ENCODE measurements at places on chromosomes 2 and 18.

- DNase-seq = no peak
These were observed 260.0 kb downstream of the FIGN start for GRCh38 chr2:163475815-163476214.

DNA sequence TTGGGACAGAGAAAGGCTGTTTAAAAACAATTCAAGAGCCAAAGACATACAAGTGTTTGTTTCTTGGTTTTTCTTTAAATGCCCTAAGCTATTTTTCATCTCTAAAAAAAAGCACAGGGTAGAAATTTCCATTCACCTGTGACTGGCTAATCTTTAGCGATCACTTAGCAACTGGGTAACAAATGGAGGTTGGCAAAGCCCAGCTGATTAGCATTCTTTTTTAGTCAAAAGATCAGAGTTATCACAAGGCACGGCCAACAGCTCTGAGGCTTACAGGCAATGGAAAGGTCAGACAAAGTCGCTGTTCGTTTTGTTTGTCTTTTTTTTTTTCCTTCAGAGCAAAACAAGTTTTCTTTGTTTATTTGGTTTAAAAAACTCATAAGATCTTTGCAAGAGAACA, 29.0 kb upstream of the TTR start:
- DNase-seq = no peak

- DNase-seq = no peak
These were observed 59.9 kb downstream of the ZRANB3 start for GRCh38 chr2:135471106-135471505.

GRCh38 chr2:16200554-16201193, 260.3 kb downstream of the MYCN start:
- no peak for DNase-seq

DNA sequence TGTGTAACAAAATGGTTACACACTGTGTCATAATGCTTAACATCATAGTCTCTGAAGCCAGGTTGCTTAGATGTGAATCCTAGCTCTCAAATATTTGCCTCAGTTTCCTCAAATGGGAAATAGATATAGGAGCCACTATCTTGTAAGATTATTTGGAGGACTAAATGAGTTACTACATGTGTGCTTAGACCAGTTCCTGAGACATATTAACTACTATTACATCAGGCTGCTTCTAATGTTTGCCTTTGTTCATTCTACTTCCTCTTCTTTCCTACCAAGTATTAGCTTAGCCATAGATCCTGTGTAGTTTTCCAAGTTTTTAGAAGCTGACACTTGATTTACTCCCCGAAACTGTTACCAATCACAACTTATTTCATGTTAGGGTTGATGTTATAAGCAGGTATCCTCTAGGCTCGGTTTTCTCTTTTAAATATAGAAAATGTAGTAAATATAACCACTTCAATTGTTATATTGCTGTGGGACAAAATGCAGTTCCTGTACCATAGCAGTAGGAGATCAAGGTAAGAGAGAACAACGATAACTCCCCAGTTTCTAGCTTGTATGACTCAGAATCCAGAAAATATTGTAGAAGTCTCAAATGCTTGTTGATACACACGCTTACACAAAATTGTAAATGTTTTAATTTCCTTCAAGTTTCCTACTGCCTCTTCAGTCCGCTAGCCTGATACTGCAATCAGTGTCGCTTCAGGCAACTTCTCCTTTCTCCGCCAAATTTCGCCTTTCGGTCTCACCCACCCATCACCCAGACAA, 751 bp upstream of the DNAJC10 start:
- no peak for DNase-seq

DNA sequence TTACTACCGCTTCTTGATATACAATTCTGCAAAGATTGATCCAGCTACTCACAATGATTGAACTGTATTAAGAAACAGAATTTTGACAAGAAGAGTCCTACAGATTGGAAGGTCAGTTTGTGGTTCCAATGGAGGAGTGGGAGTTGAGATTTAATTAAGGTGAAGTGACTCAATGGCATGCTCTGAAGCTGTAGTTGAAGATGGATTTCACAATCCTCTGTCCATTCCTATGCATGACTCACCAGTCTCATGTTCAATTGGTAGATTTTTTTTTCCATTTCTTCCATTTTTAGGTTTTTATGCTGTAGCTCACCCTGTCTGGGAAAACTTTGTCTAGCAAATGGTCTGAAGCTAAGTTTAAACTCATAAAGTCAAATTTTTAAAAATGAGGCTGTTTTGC, 83.3 kb downstream of the DPP4 start:
- DNase-seq = no peak

- peak; percentile 22 for DNase-seq
These were observed 774 bp downstream of the IER3IP1 start for GRCh38 chr18:47175283-47175897.

DNA sequence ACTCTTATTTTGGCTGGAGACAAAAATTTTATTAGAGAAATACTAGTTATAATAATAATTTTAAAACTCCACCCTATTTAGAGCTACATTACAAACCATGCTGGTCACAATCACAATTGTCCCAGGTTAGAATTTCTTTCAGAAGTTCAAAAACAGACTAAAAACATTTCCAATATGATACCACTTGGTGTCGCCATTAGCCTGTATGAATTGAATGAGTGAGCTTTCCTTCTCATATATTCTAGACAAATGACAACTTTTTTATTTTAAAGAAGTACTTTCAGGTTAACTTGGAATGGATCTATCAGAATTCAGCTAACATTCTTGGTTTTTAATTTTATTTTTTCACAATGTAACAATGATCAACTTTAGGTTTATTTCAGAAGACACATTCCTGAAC, 48.0 kb downstream of the SERPINB8 start:
- DNase-seq = no peak

GRCh38 chr2:207594264-207594663, 30.9 kb downstream of the METTL21A start:
- no peak for DNase-seq

DNA sequence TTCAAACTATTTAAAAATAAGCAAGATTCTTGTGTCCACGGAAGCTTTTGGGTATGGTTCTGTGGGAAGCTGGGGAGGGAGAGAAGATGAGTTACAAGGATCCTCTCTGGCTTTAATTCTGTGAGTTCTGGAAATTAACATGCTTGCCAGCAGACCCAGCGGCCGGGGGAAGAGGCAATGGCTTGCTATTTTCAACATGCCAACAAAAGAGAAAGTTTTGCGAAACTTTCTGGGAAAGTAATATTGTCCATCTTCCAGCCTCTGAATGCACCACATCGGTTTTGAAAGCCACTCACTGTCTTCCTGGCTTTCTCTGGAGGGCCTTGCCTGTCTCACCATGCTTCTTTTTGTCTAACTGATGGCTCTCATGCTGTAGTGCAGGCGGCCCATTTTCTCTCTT, 85.7 kb downstream of the EN1 start:
- no peak for DNase-seq

GRCh38 chr18:8283891-8284585, 325.2 kb upstream of the RAB12 start:
- DNase-seq = no peak

DNA sequence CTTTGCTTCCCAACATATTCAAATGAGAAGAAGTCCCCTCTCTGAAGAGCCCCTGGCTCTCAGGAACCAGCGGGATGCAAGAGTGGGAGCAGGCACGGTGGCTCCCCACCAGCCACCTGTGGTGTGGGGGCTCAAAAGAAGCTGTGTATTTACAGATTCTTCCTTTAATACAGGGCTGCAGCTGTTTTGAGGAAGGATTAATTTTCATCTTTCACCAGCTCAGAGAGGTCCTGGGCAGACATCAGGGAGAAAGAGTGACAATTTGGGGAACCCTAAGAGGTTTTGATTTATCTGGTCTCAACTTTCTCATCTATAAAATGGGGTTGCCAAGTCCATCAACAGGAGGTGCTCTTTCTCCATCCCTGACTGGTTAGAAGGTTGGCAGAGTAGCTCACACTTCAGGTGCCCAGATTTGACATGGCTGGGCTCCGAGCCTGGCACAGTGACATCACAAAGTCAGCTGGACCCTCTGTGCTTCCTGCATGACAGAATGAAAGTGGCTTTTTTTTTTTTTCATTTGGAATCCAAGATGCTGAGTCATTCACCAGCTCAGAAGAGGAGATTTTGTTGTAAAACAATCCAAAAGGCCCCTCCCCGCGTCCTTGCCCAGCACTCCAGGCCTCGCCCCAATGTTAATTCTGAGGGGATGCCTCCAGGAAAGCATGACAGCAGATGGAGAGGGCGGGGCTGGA, 15.5 kb upstream of the SIX2 start:
- peak; percentile 29 for DNase-seq

DNA sequence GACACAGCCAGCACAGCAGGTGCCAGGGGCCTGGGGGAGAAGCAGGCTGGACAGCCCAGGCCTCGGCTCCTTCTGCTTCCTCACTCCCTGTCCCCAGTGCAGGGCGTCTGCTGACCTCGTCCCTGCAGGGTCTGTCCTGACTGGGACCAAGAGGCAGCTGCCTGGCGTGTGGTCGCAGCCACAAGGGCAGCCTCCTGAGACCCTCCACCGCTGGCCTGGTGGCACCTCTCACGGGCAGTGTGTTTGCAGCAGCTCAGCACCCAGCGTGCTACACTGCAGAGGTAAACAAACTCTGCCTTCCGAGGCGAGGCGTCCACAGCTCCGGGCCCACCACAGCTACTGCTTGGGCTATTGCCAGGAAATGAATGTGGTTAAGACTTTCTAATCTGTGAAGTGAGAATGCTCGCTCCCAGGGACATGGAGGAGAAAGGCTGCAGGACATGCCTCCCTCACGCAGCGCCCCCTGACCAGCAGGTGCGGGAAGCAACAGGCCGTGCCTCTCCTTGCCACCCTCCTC, 46.1 kb upstream of the HPCAL1 start:
- peak; percentile 61 for DNase-seq

DNA sequence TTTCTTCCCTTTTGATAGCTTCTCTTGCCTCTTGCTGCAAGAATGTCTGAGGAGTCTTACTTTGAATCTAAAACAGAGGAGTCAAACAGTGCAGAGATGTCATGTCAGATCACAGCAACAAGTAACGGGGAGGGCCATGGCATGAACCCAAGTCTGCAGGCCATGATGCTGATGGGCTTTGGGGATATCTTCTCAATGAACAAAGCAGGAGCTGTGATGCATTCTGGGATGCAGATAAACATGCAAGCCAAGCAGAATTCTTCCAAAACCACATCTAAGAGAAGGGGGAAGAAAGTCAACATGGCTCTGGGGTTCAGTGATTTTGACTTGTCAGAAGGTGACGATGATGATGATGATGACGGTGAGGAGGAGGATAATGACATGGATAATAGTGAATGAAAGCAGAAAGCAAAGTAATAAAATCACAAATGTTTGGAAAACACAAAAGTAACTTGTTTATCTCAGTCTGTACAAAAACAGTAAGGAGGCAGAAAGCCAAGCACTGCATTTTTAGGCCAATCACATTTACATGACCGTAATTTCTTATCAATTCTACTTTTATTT, 133.5 kb upstream of the CDCA7 start:
- DNase-seq = peak; percentile 14

DNA sequence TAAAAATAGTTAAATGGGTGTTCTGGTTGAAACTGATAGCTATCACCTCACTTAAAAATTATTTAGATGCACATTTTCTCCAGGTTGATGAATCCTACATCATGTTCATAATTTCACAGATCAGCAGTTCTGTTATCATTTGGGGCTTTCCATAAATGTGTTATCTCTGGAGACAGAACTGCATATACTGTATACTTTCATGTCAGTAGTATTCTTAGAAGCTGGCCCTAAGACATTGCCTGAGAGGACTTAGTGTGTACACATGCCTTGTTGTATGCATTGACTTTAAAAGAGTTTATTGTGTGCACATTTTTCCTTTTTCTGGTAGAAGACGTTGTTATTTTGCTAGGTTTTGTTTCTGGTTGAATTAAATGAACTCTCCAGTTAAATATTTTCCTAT, 41.0 kb downstream of the PIK3C3 start:
- no peak for DNase-seq

- DNase-seq = no peak
These were observed 10.5 kb downstream of the GDF7 start for GRCh38 chr2:20677301-20678085.

GRCh38 chr2:217016796-217017419, 157.0 kb upstream of the TNP1 start:
- peak; percentile 82 for DNase-seq

DNA sequence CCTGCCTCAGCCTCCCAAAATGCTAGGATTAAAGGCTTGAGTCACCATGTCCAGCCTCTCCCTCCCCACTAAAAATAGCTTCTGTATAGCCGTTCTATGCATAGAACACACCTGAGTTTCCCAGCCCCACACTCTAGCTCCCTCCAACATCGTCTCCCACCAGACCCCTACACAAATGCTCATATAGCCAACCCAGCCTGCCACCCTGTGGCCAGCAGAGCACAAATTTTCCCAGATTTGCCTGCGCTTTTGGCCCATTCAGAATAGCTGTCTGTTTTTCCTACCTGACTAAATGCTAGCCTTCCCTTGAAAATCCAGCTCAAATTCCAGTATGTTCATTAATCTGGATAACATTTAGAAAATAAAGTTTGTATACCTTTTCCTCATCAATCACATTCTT, 22.8 kb downstream of the TRABD2A start:
- DNase-seq = no peak

DNA sequence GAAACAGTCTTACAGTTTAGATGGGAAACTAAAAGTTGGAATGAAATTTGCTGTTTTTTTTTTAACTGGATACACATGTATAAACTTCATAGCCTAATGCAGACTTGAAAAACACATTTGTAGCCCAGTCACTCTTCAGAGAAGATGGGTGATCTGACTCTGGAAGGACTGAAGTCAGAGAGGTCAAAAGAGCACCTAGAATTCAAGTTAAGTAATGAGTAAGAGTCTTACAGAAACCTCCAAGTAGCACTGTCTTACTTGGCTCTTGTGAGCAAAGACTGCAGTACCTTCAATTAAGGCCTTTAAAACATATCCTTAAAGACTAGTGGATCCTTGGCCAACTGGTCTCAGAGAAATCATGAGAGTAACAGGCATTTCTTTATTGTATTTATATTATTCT, 41.9 kb downstream of the TRAPPC8 start:
- no peak for DNase-seq

GRCh38 chr2:769771-770170, 92.6 kb upstream of the TMEM18 start:
- no peak for DNase-seq

- peak; percentile 91 for DNase-seq
These were observed 249.9 kb upstream of the RBBP8 start for GRCh38 chr18:22683196-22683676.

DNA sequence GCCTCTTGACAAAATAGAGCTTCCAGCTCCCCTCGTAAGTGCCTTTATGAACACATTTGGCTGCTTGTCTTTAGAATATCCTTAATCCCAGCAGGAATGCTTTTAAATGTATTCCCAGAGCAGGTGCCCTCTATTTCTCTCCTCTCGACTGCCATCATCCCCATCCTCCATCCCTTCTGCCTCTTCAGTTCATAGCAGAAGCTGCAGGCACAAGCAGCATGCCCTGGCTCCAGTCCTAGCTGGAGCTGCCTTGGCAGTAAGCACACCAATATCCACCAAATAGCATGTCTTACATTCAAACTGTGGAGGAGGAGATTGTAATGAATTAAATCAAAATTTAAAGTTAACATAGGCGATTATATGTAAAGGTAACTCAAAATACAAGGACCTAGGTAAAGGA, 891.3 kb upstream of the SLC39A10 start:
- no peak for DNase-seq

- DNase-seq = no peak
These were observed 14.4 kb upstream of the ALLC start for GRCh38 chr2:3643371-3644245.

GRCh38 chr2:172613615-172614231, 57.8 kb downstream of the PDK1 start:
- peak; percentile 57 for DNase-seq

GRCh38 chr2:165801176-165801575, 7.1 kb upstream of the GALNT3 start:
- DNase-seq = no peak

Data from stomach (tissue), 19 donors.